Activated naive CD4-positive, alpha-beta T cell treated with anti-CD3 and anti-CD28 coated beads for 36 hours (primary cell): ENCODE measurements at places on chromosomes 11 and 22.

DNA sequence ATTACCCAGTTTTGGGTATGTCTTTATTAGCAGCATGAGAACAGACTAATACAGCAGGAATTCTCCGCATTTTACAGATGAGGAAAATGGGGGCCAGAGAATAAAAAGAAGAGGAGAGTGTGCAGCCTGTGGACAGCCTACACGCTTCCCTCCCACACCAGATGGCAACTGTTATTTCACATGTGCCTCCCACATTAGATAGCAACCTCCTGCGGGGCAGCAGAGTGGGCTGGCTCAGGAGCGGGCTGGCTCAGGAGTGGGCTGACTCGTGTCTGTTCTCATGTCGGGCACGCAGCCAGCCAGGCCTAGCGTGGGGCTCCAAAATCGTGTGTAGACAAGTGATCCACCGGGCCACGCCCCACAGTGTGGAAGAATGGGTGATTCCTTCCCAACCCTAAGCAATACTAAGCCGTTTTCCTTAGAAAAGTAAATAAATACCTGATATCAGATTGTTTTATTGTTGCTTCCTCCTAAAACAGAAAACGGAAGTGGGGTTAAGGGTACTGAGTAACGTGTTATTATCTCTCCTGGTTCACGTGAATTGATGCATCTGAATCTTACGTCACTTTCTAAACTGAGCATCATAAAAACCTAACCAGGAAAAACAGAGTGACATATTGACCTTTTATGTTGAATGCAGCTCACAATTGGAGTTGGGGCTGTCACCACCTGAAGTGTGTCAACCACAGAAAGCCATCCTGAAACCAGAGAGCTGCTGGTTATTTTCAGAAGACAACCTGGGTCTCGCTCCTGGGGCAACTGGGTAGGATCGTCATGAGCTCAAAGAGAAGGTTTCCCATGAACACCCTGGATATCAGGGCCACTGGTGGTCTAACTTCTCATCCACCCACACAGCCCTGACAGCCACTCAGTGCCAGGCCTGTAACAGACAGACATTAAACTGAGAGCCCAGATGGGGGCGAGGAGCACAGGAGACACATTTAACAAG lies 3.3 kb downstream of the TTLL1 start:
- no peak for DNase-seq

GRCh38 chr22:20174785-20175596 lies 24.1 kb upstream of the CCDC188 start:
- no peak for DNase-seq

- DNase-seq, result no peak
Observed at GRCh38 chr11:57214098-57214417, 23.0 kb downstream of the APLNR start.

- DNase-seq, result peak; percentile 28
Observed at GRCh38 chr22:40055143-40055883, 60.6 kb downstream of the FAM83F start.

- no peak for DNase-seq
Observed at GRCh38 chr11:68893282-68893681, 10.3 kb downstream of the MRPL21 start.
